Stimulated activated CD8-positive, alpha-beta memory T cell treated with anti-CD3 and anti-CD28 coated beads, Interleukin-2, amount 100 ng/mL, for 1 hour (primary cell): ENCODE measurements at places on chromosomes 4 and X.

DNA sequence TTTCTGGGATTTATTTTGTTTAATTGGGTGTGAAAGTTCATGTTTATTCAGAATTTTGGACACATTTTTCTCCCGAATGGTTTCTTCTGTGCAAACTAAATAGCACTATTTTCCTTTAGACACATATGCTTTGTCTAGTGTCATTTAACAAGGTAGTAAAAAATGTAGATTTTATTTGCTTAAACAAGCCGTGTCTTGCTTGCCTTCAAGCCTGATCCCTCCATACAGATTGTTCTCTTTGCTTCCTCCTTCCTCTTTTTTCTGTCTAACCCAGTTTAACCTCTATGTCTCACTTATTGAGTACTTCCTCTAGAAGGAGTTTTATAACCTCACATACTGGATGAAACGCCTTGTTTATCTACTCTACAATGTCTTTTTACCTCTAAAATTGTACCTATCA, 211.8 kb downstream of the NPFFR2 start:
- DNase-seq = no peak

DNA sequence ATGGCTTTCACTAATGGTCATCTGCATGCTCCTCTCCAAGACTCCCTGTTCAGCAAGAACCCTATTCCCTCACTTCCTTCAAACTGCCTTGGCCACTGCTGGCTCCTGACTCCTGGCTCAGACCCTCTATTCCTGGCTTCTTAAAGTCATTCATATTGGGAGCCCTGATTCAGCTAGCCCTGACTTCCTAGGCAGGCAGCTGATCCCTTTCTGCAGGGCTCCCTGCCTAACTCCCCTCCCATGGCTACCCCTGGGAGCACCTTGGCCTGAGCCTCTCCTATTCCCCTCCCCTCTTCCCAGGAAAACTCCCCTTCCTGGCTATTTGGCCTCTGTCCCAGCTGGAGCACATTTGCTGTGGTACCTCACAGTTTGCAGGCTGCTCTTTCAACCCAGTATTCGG, 154.9 kb upstream of the PJA1 start:
- DNase-seq = no peak

- DNase-seq = no peak
Measured at GRCh38 chr4:120435179-120435578, 368.5 kb upstream of the MAD2L1 start.

GRCh38 chr4:124092541-124092984, 620.0 kb downstream of the ANKRD50 start:
- DNase-seq = no peak

GRCh38 chr4:76058302-76058701, 16.2 kb upstream of the ART3 start:
- DNase-seq = no peak
